ENCODE measurements at places on chromosomes 12 and 14.

GRCh38 chr14:93107453-93107852 is 8.3 kb downstream of the ITPK1 start:
- no peak for DNase-seq

DNA sequence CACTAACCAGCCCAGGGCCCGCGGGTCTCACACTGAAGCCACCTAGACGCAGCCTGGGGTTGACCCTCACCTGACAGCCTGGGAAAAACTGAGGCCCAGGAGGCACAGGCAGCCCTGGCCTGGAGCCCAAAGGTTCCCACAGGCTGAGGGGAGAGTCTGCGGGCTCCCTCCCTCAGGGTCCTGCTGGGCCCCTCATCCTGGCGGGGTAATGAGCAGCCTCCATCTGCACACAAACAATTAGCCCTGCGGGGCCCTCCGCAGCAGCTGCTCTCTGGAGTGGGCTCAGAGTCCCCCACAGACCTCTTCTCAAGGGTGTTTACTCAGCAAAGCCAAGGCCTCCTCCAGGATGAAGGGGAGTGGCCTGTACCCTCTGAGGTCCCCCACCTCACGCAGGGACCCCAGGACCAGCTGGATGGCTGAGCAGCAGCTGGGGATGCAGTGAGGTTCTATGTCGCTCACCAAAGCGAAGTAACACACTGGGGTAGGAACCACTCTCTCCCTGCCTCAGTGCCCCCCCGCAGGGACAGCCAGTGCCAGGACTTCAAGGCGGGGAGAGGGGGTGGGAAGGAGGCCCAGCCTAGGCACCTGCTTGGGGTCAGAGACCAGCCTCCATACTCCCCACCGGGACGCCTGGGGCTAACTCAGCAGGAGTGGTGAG is 7.3 kb downstream of the AKT1 start:
- DNase-seq, result no peak

DNA sequence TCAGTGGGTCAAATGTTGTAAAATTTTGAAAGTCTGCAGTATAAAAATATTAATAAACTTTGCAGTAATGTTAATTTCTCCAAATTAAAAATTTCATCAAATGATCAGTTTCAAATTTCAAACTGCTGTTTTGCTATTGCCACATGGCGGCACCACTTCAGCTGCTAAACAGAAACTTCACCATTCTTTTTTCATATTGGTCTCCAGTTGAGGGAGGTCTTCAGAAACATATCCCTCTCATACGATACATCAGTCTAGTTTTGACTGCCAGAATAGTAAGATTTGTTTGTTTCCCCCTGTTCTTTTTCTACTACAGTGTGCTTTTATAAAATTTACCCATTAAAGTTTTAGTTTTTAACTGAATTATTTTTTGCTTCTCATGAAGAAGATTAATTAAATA is 4.2 kb upstream of the TRHDE start:
- no peak for DNase-seq

DNA sequence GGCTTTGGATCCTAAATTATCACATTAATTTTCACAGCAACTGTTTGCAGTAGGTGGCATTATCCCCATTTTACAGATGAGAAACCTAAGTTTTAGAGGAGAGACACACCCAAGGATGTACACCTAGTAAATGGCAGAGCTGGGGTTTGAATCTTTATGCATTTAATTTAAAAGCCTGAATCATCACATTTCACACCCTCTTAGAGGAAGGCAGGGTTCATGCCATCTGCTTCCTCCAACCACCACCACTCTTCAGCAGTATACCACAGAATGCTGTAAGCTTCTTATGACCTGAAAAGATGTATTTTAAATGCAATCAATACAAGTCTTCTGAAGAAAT is 90.3 kb downstream of the CRADD start:
- no peak for DNase-seq

- DNase-seq, result no peak
Measured at GRCh38 chr12:94504386-94504785, 44.7 kb upstream of the CEP83 start.

GRCh38 chr12:109983432-109984142 is 12.6 kb downstream of the GIT2 start:
- DNase-seq, result no peak

DNA sequence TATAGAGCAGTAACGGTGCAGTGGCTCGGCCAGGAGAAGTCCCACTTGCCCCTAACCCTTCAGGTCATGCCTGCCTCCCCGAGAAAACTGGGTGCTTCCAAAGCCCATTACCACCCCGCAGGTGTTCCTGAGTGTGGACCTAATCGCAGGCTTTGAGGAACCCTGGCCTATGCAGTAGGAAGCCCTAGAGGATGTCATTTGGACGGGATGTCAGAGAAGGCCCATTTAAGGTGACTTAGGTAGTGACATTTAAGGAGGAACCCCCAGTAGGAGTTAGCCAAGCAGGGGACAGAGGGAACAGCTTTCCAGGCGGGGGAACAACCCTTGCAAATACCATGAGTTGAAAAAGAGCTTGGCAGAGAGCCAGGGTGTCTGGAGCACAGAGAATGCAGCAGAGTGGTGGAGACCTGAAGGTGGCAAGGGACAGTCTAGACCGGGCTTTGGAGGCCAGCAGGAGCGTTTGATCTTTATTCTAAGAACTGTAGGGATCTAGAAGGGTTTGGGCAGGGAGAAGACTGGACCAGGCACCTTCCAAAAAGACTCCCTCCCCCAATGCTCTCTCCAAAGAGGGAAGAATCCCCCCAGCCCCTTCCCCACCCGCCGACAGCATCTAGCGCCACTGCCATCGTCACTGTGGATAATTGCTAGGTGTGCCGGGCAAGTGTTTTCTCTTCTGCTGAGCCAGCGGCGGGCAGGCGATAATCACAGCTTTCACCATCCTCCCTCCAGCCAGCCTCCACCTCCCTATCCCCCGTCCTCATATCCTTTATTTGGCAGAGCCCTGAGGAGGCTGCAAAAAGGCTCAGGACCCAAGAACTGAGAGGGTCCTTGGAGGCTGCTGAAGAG is 33.3 kb upstream of the BEGAIN start:
- no peak for DNase-seq

DNA sequence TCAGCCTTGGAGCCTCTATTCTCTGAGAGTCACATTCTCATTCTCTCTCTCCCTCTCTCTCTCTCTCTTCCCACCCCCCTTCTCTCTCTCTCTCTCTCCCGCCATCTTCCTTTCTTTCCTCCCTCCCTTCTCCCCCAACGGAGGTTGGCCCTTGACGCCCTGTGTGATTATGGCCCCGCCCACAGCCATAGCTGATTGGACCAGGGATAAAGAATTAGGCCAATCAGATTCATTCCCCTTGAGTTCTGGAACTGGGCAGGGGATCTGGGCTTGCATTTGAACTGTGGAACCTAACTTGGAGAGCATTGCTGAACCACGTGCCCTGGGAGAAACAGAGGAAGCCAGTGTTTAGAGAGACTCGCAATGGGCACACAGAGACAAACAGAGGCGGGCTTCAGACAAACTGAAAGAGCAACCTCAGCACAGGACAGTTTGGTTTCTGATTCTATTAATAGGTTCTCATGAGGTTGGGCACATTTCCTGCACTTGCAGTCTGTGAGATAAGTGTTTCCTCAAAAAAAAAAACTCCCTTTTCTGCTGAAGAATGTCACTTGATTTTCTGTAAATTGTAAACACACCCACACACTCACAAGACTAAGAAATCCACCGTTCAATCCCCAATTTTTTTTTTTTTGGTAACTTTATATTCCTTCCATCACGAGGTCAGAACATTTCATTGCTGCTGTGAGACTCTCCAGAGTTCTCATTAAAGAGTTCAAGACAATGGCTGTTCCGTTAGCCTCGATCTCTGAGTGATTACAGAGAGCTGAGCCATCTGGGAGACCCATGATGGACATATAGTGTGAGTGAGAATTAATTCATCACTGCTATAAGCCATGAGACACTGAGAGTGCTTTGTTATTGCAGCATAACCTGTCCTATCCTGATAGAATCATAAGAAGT is 3.5 kb upstream of the P2RX7 start:
- DNase-seq, result peak; percentile 66

DNA sequence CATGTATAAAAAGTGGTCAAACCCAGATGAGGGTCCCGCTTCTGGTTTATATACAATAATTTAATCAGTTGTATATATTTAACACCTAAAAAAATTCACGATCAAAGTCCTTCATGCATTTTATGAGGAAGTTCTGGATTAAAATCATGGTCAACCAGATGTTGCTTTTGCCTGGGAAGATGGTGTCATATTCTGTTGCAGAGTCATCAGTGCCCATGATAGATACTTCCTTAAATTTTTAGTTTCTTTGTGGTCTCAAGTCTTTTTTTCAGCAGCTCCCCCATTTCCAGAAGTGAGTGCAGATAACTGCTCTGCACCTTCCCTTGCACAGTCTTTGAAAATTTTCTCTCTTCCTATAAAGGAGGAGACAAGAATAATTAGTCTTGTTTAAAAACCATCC is 16.1 kb downstream of the ERP29 start:
- no peak for DNase-seq

DNA sequence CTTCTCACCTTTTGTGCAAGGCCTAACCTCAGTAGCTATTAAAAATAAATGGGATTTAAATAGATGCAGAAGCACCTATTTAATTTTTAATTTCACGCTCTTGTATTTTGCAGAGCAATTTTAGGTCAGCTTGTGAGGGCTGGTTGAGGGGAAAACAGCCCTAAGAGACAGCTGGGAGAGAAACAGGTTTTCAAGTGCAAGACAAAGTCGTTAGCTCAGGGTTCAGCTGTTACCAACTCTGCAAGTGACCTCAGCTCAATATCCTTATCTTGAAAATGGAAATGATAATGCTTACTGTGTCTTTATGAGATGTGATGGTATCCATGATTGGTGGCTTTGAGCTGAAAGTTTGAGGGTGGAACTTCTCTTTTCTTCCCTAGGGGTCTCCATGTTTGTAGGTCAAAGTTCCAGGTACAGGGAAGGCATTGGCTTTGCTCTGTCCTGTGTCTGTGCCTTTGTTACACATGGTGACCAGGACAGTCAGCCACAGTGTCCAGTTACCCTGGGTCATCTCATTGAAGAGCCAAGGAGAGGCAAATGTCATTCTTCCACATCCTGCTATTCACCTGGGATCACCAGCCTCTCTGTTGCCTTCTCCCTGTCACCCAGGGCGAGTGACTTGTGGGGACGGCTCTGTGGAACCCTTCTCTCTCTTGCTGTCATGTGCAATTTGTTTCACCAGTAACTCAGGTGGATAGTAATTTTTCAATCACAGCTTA is 100.3 kb downstream of the SAMD4A start:
- no peak for DNase-seq

DNA sequence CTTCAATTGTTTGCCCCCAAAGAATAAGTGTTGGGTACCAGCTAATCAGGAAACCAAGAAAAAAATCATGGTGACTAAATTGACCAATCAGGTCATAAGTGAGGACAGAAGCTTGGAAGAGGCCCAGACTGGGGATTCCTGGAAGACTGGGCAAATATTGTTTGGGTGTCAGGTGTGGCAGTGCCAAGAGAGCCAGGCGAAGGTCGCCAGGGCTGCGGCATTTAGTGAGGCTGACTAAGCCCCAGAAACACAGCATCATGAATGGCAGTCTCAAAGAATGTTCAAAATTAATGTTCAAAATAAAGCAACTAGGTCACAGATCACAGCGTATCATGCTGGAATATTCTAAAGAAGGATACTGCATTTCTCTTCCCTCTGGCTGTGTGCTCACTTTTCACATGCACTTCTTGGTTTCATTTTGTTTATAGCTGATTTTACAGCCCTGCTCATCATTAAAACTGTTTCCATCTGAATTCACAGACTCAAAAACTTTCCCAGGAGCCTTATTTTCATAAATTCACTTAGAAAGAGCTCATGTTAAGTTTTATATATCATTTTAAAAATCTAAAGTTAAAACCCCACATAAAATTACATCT is 85.3 kb upstream of the OVCH1 start:
- DNase-seq, result no peak

- DNase-seq, result no peak
Measured at GRCh38 chr12:3252450-3252891, 175.3 kb downstream of the TSPAN9 start.

- DNase-seq, result no peak
Measured at GRCh38 chr14:51727526-51727925, 75.8 kb downstream of the FRMD6 start.

DNA sequence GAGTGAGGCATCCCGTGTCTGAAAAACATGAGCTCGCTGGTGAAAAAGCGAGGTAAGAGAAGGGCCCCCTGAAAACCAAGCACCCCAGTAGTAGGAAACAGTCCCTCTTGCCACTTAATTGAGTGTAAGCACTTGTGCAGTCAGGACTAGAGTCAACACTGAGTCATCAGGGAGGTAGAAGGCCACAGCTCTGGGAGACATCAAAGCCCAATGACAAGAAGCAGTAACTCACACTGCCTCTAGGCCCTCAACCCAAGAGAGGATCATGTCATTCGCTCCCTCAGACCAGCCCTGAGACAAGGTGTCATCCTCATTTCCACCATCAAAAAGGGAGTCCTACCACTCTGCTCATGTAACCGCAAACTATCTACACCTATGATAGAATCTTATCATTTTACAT is 17.8 kb downstream of the POMT2 start:
- no peak for DNase-seq

- DNase-seq, result no peak
Measured at GRCh38 chr12:57896434-57897201, 44.7 kb upstream of the ATP23 start.

DNA sequence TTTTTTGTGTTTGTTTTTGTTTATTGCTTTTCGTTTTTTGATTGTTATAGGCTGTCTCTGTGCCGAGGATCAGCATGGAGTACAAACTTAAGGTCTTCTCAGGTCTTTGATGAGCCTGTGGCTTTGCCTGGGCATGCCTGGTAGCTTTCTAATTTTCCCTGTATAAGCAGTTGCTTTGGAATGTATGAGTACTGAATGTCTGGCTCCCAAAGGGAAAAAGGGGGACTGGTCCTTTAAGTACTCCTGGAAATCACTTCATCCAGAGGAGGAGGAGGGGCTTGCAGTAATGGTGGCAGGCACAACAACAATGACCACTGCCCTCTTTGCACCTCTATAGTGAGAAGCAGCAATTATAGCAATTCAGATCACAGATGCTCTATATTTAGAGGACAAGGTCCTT is 67.6 kb upstream of the TTC7B start:
- DNase-seq, result no peak

DNA sequence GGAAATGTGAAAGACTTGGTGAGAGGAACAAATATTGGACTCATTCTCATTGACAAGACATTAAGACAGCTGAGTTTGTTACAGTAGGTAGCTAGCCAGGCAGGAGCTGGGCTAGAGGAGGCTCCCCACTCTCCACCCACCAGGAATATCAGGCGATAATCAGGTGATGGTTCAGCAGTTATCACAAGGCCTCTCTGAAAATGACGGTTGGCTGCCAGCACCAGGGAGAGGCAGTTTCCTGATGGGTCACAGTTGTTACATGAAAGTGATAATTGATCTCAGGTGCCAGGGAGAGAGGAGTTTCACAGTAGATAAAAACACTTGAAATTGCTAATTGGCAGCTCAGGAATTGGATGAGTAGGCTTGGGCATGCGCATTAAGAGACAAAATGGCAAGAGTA is 116.5 kb downstream of the TMTC2 start:
- no peak for DNase-seq

DNA sequence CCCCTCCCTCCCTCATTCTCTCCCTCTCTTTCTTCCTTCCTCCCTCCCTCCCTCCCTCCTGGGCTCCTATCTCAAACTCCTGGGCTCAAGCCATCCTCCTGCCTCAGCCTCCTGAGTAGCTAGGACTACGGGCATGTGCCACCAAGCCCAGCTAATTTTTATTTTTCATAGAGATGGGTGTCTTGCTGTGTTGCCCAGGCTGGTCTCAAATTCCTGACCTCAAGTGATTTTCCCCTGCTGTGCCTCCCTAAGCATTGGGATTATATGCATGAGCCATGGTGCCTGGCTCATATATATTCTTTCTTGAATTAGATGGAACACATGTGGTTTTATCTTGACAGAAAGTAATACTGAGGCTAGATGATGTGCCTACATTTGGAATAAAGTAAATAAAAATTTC is 14.2 kb downstream of the PAPOLA start:
- DNase-seq, result no peak

Data from stimulated activated CD8-positive, alpha-beta memory T cell treated with anti-CD3 and anti-CD28 coated beads, Interleukin-12 subunit alpha, Interleukin-12 subunit beta, amount 100 ng/mL, for 4 hours (primary cell).